ENCODE measurements at places on chromosomes 1 and 21. TPM values are rescaled to one million over a fixed set of nuclear protein-coding genes. Genes with fewer than 3 reads are reported as not detected.

TEDDM1 gene
- polyA plus RNA-seq = 0.07 TPM

KCNA2 gene
- not detected for polyA plus RNA-seq

UBL4B gene
- polyA plus RNA-seq = not detected

LEMD1 gene
- polyA plus RNA-seq = not detected

RPE65 gene
- polyA plus RNA-seq = not detected

C1QB gene
- not detected for polyA plus RNA-seq

CELF3 gene
- polyA plus RNA-seq = not detected

KMO gene
- not detected for polyA plus RNA-seq

DNA sequence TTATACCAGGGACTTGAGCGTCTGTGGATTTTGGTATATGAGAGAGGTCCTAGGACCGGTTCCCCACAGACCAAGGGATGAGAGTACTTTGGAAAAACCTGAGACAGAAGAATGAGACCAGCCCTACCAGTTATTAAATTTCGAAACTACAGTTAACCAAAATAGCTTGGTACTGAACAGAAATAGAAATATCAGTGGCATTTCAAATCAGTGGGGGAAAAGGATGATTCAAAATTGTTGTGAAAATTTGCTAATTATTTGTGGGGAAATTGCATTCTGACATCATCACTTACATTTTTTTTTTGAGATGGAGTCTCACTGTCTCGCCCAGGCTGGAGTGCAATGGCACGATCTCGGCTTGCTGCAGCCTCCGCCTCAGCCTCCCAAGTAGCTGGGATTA, 8.2 kb downstream of the EXOC8 start:
- no peak for DNase-seq

GRCh38 chr1:206507284-206508129, at the start of gene RASSF5:
RASSF5 (plus strand) TSS chr1:206507531; CDS start chr1:206507603, 72 bp downstream.
- DNase-seq = peak; percentile 74

- no peak for DNase-seq
Observed at GRCh38 chr1:163796394-163796821, 474.7 kb downstream of the NUF2 start.

DNA sequence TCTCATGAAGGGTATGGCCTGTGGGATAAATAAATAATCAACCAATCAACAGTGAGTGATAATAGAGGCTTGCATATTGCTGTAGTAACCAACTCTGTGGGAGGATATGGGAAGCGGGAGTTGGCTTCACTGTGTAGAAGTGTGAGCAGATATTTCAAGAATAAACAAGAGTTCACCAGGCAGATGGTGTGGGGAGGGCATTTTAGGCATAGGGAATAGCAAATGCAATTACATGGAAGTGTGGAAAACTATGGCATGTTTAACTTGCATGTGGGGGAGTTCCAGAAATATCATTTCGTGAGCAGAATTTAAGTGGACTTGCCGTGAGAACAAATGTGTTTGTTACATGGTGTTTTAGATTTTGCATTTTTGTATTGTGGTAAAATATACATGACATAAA, 95.2 kb downstream of the SPATA46 start:
- no peak for DNase-seq

- no peak for DNase-seq
Observed at GRCh38 chr21:38825269-38825668, 19.5 kb downstream of the ETS2 start.

DNA sequence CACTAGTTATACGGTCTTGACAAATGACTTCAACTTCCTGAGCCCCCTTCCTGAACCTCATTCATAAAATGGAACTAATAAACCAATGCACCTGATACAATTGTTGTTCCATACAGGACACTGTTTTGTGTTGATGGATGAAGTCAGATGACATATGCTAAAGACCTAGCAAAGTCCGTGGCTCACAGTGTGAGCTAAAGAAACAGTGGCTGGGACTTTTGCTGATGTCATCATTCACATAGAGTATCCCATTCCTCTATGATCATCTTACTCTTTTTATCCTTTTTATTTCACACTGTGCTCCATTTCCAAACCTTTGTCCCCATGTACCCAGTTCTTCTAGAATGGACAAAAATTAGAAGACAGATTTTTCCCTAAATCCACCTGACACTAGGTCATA, 83.7 kb upstream of the KAZN start:
- DNase-seq = no peak

DNA sequence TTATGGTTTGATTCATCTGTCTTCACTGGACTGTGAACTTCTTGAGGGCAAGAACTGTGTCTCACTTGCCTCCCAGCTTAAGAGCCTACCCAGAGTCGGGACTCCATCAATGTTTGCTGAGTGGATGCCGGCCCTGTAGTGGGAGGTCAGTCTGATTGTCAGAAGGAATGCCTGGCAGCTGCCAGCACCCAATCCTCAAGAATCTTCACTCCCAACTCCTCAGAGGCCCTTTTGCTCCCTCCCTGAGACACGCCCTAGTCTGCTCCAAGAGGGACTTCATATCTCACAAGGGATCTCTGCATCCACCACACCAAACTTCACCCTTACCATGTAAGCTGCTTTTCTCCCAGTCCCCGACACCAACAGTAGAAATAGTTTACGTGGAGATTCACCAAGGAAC, 15.2 kb upstream of the KDM4A start:
- DNase-seq = no peak

DNA sequence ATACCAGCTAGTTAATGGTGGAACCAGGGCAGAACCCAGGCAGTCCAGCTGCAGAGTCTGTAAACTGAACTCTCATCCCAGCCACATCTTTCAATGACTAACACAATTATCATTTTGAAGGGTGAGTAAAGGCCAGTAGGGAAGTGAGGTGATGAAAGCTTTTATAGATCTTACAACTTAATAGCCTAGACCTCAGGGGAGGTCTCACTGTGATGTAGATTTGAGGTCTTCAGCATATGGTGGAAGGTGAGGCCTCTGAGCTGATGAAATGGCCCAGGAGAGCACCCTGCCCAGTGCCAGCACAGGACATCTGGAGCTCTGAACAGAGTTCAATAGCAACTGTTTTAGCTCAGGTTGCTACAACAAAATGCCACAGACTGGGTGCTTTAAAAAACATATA, 44.8 kb upstream of the POU2F1 start:
- DNase-seq = no peak
